ENCODE measurements at places on chromosomes 2 and 18.

DNA sequence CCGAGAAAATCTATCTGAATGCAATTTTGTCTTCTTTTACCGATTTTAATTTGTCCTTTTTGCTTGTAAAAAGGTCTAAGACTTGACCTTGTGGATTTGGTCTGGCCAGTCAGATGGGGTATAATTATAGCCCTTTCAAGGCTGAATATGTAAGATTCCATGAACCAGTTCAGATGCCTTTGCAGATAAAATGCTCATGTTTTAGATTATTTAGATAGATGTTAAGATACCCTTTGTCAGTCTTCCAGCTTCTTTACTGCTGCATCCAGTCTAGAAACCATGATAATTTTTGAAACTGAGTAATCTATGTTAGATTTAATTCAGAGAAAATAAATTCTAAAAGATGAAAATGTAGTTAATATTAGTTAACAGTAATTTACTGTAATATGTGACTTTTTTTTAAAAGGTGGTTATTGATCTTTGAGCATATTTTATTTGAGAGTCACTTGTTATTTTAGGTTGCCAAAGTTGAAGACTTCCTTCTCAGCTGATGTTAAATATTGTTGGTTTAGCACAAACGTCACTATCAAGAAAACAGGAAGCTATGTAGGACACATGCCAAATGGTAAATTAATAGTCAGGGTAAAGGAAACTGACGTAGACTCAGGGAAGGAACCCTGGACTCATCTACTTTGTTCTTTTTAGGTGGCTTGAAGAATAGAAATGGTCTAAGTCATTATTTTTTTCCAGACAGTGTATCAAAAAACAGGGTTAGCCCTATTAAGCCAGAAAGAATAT is 29.8 kb downstream of the BABAM2 start:
- DNase-seq: no peak

- no peak for DNase-seq
Observed at GRCh38 chr2:43375746-43376522, 149.5 kb upstream of the ZFP36L2 start.

DNA sequence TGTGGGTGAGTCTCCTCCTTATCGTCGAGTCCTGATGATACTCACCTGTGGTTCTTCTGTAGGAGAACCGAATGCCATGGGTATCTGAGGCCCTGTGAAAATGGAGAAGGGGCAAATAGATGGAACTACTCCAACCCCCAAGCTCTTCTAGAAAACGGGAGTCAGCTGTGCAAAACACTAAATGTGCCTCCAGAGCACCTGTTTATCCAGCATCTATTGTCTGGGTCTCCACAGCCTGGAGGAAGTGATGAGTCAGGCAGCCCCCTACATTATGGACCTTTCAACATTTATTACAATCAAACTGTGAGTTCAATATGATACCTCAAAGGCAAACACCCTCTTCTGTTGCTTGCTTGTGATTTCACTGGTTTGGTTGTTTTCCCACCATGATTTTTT is 9.8 kb upstream of the LRRFIP1 start:
- DNase-seq: no peak

DNA sequence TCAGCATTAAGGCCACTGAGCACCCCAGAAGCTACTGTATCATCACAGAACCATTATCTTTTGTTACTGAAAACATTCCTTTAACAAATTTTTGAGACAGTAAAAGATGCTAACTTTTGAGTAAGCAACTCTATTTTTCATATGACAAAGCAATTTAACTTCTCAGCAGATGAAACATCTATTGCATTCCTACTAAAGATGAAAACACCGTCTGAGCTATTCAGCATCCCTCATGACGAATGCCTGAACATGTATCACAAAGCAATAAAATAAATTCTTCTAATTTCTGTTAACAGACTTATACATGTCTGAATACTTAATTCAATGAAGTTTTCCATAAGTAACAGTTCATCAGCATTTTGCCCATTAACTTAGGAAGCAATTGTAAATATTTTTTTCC is 23.9 kb downstream of the CHN1 start:
- no peak for DNase-seq

DNA sequence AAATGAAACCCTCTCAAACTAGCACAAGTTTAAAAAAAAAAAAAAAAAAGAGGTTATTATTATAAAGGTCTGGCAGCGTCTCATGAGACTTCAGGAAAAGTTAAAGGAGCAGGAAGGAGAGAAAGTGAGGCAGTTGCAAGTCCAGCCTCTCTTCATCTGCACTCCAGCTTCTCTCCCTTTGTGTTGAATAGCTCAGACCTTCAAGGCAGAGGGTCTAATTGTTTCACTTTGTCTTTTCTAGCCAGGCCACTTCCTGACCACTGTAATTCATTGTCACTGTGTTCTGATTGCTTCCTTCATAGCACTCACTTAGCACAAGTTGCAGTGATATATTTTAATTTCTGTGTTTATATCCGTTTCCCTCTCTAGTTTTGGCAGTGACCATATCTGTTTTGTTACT is 99.9 kb downstream of the SPATS2L start:
- no peak for DNase-seq

DNA sequence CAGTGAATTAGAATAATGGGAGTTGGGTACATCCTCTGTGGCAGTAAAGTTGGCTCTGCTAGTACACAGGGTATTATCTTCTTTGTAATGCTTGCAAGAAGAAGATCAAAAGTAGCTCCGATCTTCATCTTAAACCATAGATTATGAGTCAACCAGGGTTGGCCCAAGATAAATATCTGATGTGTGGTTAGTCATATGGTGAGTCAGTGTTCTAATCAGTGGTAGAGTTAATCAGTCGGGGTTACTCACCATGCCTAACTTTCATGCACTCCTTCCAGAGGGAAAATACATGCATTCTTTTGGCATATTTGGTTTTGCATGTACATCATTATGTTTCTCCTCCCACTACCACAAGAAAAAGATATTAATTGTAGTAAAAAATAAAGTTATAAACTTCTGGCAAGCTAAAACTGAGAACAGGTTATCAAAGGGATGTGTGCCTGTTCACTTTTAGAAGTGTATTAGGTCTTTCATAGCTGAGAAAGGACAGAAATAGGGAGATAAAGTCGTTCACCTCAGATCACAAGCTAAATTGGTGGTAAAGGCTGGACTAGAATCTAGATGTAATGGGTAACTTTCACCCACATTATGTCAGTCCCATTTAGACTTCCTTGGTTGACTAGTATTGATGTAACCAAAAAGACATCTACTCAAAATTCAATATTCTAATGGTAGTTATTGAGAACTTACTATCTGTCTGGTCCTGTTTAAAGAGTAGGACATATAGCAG is 684.4 kb downstream of the IRS1 start:
- DNase-seq: no peak

DNA sequence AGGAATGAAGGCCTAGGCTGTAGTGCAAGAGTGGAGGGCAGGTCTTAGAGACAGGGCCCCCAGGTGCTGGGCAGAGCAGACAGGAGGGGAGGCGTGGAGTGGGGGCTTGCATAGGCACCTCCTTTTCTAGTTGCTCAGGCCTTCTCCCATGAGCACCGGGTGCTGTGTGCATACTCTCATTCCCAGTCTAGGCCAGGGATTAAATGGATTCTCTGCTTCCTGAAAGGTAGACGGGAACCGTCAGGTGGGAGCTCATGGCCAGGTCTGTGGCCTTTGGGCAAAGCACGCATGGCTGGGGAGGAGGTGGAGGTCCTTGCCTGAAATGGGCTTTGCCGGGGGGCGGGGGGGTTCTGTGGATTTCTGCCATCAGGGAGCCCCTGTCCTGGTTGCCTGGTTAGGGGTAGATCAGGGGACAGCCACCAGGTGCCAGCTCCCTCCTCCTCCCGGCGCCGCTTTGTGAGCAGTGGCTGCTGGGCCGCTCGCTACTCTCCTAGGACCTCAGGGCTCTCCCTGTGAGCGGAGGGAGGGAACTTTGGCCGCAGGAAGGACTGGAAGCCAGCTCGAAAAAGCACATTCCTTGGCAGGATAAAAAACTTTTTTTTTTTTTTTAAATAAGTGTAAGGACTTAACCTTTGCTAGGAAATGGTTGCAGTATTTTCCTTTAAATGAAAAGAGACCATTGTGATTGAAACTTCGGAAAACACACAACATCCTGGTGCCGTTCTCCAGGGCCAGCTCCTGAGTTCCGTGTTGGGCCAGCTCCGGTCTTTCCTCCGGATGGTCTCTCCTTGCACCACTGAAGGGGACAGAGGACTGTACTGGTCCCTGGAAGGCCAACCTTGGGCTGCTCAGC is 82.8 kb upstream of the HAAO start:
- no peak for DNase-seq

- DNase-seq: no peak
Observed at GRCh38 chr2:71546275-71546638, 92.9 kb downstream of the DYSF start.

GRCh38 chr2:69023236-69023635 is 10.3 kb downstream of the ANTXR1 start:
- DNase-seq: no peak

DNA sequence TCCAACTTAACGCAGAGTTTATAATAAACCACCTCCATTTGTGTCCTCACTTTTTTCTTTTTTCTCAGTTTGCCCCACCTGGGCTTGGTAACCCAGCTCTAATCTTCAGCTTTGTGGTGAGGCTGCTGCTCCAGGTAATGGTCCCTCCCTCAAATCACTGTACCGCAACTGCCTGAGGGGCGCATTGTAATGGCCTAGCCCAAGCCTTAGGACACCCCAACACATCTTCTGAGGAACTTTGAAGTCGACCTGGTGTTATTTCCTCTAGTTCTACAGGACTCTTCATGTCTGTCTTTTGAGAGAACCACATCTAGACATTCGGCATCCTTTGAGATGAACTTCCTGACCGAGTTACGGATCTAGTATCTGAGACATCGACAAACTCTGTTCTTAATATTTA is 99.7 kb downstream of the PLEKHM3 start:
- no peak for DNase-seq

- no peak for DNase-seq
Observed at GRCh38 chr2:174997110-174997509, 8.1 kb downstream of the CHN1 start.

DNA sequence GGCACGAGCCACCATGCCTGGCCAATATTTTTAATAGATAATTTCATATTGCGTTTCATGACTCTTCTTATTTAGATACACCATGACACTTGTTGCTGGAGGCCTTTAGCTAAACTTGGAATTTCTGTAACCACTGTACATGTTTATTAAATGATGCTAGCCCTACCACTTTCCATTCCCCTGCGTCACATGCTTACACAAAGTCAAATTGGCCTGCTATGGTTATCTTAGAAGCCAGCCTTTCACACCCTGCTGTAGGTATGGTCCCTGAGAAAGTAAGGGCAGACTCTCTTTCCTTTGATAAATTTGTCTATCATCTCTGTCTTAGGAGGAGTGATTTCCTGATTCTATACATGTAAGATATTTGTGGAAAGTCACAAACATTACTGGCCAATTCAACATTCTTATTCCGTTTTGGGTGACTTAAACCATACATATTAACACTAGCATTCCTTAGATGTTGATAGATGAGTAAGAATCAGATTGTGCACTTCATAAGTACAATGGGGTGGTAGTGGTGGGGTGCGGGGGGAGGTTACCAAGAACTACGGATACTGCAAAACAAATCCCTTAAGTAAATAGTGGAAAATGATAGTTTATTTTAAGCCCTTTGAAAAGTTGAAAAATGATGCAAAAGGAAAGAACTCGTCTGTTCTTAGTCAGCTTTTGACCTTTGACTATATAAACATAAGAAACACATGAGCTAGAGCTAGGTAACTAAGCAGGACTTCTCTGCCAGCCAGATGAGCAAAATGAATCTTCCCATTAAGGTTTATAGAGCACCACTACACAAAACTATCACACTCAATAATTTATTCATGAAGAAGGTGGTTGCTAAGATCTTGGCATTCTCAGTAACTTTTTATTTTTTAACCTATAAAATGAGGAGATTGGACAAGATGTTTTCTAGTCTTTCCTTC is 7.9 kb upstream of the NDUFV2 start:
- no peak for DNase-seq

DNA sequence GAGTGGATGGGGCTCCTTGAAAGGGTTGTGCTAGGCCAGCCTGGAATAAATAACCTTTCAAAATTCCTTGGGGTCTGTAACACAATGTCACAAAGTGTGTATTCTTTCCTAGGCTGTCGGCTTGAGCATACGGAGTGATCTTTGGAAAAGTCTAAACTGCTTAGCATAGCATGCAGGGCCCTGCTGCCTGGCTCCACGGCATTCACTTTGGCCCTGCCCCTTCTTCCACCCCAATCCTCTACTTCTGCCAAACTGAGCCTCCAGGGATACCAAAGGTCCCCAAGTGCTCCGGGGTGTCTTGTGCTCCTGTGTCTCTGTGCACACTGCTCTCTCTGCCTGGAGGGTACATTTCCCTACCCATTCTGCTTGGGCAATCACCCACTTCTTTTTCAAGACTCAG is 196.1 kb downstream of the LTBP1 start:
- DNase-seq: no peak

GRCh38 chr2:44944952-44945612 is 3.6 kb downstream of the SIX3 start:
- no peak for DNase-seq

DNA sequence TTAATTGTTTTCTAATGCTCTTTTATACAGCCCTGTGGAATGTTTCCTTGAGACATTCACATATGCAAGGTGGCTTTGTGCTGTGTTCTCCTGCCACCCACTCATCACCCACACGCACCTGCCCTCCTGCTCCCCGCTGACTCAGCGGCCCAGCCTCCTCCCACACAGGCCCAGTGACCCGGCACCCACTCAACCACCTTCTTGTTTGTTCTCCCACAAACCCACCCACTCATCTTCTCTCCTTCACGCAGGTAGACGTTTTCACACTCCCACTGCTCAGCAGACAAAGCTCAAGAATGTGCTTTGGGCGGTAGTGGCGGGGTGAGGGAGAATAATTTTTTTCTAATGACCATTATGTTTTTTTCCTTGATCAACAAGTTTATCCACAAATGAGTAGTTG is 28.6 kb upstream of the NEMP2 start:
- DNase-seq: no peak

- no peak for DNase-seq
Observed at GRCh38 chr18:10101729-10102128, 187.9 kb downstream of the VAPA start.

- DNase-seq: no peak
Observed at GRCh38 chr18:67845035-67845434, 328.5 kb upstream of the DSEL start.

DNA sequence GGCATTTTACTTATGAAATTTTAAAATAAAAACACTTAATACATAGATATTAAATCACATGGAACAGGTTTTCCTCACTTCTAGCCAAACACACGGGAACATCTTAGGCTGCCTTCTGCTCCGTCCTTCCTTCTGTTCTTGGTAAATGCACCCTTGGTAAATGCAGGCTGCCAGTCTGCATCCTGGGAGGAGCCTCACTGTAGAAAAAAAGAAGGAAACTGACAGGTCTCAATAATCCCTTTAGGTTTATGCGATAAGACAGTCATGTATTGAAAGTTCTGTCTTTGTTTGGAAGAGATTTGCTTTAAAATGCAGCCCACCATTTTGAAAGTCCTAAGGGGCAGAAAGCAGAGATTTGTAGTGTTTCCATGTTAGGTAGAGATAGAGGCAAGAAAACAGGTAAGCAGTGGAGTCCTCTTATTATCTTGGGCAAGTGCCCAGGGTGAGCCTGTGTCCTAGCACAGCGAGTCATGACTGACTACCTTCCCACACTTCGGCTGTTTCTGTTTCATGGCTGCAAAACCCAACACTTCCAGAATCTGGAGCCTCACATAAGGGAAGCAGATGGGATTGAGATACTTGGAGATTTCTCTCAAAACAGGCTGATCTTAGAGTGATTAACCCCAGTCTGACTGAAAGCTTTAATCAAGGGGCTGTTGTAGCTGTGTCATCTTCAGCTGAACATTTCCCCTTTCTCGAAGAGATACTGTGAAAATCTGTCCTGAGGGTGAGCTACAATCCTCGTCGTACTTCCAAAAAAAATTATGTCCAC is 131.4 kb upstream of the MAP3K20 start:
- no peak for DNase-seq

GRCh38 chr18:5463390-5463789 is 80.4 kb downstream of the EPB41L3 start:
- DNase-seq: no peak
